ENCODE measurements at places on chromosomes 6 and 20.

GRCh38 chr6:157759028-157759427 lies 64.0 kb upstream of the SNX9 start:
- DNase-seq = no peak

DNA sequence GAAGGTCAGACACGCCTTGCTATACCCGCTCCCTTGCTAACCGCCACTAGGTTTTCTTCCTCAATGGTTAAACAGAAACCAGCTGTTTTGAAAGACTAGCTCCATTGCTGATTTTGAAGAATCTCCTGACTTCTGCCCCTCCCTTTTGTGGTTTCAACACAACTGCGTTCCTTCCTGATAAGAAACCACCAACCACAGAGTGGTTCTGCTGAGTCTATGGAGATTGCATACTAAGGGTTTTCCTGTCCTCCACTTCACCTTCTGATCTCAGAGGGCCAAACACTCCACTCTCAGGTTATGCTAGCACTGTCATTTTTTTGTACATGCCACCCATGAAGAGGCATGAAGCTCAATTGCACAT lies 207.9 kb downstream of the MYLK4 start:
- peak; percentile 85 for DNase-seq

GRCh38 chr6:110400208-110400607 lies 15.2 kb downstream of the DDO start:
- no peak for DNase-seq

DNA sequence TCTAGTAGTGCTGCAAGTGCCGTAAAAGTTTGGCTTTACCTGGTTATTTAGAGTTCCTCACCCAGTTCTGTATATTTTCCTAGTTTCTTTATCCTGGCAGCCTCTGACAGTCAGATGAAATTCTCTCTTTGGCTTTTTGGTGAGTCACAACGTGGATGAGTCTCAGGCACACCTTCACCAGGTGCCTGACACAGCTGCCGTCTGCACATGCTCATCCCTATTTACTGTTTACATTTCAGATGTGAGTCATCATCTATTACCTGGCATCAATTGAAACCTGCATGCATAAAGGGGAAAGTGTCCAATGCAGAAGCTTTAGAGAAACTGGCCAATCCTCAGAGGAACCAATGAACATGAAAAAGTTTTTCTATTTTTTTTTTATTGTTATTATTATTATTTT lies 33.3 kb upstream of the ADGRF4 start:
- DNase-seq = no peak

GRCh38 chr6:3230900-3231246 lies 3.4 kb upstream of the TUBB2B start:
- DNase-seq = no peak

DNA sequence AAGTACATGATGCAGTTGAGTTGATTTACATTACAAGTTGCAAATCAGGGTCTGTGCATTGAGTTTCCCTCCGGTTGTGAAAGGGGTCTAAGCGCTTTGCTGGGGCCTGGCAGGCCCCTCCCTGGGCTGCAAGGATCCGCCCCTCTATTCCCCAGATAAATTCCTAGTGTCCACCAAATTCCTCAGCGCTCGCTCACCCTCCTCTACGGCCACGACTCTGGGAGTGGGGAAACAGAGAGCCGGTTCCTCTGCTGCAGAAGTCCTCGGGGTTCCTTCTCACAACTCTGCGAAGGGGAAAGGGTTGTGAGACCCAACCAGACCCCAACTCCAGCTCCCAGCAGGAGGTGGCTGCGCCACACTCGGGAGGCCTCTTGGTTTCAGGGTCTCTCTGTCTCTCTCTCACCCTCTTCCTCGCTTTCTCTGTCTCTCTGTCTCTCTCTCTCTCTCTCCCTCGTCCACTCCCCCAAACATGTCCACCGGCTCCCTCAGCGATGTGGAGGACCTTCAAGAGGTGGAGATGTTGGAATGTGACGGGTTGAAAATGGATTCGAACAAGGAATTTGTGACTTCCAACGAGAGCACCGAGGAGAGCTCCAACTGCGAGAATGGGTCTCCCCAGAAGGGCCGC lies at the start of gene TCF21:
TSS of gene TCF21 (plus strand) at position 185 of the 628 bp plus-strand sequence. CDS start at position 470, 285 bp downstream.
- no peak for DNase-seq

DNA sequence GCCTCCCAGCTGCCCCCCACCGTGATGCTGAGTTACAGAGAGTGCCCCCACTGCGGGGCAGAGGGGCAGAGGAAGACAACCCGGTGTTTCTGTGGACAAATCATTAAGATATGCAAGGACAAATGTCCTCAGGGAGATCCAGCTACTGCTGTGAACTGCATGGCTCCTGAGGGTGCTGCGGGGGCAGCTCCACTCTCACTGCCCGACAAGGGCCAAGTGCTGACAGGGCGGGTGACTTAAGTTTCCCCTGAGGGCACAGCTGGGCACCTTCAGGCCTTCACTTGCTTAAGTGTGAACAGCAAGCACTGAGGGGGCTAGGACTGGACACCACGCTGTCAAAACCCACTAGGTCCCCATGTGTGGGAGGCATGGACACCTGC lies 26.2 kb upstream of the TCFL5 start:
- no peak for DNase-seq

DNA sequence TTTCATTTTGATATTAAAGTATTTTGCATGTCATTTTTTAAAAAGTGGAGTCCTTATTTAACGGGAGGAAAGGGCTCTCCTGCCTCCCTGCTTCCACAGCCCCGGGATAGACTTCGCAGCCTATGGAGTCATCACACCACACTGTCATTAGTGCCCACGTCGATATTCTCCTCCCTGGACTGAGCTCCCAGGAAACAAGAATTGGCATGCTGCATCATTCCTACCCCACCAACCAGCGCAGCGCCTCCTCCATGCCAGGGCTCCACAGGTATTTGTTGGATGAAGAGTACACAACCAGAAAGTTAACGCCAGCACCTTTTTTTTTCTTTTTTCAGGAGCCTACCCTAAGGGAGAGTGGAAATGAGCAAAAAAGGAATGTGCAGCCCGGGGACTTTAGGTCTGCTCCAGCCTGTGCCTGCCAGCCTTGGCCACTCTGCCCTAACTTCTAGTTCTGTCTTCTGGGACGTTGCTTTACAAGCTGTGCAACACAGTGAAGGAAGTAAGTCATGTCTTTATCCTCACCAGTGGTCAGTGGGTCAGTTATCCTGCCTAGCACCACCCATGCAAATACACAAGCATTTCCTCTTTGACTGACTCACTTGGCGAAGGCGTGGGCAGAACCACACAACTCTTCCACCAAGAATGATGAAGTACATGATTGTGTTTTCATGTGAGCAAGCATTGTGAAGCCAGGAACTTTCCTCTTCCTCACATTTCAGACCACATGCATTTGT lies 180.7 kb upstream of the UST start:
- DNase-seq = peak; percentile 28

DNA sequence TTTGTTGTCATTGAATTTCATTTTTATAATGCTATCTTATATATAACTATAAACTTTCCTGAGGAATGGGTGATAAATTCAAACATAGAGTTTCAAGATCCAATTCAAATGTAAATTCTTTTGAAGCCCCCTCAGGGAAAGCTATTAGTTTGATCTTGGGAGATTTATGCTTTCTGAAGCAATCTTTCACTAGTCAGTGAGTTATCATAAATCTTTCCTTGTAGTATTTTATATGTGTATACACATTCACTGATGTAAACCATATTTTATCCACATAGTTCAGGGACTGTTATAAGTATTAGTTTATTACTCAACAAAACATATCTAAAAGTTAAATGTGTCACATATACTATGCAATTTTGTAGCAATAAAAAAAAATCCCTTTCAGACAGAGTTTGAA lies 2.9 kb upstream of the EPM2A start:
- DNase-seq = no peak

- no peak for DNase-seq
Observed at GRCh38 chr6:96570053-96570452, 7.1 kb downstream of the FHL5 start.

- no peak for DNase-seq
Observed at GRCh38 chr6:40977085-40977484, 61.9 kb downstream of the UNC5CL start.

GRCh38 chr6:134589512-134589911 lies 271.6 kb upstream of the SGK1 start:
- no peak for DNase-seq

DNA sequence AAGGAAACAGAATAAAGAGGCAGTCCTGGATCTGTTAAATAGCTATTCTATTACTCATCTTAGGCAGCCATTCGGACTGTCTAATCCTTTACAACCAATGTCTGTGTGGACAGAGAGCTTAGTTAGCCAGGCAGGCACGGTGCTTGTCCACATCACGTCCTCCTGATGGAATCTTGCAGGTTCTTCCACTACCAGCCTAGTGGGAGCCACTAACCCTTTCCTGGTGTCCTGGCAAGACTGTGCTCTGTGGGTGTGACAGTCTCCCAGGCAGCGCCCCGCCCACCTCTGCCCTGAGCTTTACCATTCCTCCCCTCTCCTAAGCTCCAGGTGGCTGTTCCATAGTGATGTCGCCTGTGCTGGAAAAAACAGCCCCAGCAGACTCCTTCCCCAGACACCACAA lies 78.3 kb upstream of the CLDN20 start:
- peak; percentile 29 for DNase-seq

DNA sequence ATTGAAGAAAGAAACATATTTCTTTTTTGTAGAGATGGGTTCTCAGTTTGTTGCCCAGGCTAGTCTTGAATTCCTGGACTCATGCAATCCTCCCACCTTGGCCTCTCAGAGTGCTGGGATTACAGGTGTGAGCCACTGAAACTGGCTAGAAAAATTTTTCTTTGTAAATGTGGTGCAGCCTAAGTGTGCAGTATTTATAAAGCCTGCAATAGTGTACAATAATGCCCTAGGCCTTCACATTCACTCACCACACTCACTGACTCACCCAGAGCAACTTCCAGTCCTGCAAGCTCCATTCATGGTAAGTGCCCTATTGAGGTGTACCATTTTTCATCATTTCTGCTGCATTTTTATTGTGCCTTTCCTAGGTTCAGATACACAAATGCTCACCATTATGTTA lies 31.4 kb downstream of the NHSL1 start:
- DNase-seq = no peak

DNA sequence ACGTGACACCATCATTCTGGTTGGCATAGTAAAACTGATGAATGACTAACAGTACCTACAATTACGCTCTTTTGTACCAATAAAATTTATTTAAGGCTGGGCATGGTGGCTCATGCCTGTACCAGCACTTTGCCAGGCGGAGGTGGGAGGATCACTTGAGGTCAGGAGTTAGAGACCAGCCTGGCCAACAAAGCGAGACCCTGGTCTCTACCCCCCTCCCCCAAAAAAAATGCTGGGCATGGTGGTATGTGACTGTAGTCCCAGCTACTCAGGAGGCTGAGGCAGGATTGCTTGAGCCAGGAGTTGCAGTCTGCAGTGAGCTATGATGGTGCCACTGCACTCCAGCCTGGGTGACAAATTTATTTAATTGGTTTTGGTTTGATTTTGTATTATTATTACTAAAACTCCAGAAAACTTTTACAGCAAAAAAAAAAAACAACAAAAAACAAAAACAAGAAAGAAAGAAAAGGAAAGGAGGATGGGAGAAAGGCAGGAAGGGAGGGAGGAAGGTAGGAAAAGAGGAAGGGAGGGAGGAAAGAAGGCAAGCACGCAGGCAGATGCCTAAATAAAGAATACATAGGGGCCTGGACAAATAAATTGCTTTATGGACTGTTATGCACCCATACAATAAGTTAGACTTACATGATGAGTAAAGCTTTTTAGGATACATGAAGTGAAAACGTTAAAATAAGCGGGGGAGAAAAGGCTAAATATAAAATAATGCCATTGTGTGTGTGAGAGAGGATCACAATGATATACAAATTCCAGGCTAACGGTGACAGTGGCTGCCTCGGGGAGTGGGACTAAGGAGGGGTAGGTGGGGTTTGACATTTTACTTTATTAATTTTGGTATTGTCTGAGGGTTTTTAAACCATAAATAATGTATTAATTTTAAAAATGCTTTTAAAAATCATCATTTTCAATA lies 682 bp upstream of the ZSCAN9 start:
- DNase-seq = no peak

DNA sequence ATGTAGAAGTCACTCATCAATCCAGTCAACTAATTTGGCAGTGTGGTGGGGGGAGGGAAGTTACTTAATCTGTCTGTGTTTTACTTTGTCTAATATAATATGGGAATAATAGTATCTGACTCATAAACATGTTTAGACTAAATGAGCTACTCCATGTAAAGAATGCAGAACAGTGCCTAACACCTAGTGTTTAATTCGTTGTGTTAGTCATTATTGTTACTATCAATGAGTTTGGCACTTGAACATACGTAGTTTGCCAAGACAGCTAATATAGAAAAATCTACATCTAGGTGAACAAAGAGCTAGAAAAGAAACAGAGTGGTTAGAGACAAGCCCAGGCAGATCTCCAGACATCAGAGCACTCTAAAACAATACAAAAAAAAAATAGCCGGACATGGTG lies 49.1 kb downstream of the IRAK1BP1 start:
- DNase-seq = no peak

DNA sequence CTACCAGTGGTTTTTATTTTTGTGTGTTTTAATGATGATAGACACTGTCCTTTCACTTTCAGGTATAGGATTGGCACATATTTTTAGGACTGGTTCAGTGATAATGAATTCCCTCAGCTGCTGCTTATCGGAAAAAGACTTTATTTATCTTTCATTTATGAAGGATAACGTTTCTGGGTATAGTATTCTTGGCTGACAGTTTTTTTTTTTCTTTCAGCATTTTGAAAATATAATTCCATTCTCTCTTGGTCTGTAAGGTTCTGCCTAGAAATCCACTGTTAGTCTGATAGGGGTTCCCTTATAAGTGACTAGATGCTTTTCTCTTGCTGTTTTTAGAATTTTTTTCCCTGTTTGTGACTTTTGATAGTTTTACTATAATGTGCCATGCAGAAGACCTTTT lies 313.1 kb downstream of the TENT5A start:
- DNase-seq = no peak

- DNase-seq = no peak
Observed at GRCh38 chr20:47352332-47353238, 3.9 kb downstream of the ZMYND8 start.

DNA sequence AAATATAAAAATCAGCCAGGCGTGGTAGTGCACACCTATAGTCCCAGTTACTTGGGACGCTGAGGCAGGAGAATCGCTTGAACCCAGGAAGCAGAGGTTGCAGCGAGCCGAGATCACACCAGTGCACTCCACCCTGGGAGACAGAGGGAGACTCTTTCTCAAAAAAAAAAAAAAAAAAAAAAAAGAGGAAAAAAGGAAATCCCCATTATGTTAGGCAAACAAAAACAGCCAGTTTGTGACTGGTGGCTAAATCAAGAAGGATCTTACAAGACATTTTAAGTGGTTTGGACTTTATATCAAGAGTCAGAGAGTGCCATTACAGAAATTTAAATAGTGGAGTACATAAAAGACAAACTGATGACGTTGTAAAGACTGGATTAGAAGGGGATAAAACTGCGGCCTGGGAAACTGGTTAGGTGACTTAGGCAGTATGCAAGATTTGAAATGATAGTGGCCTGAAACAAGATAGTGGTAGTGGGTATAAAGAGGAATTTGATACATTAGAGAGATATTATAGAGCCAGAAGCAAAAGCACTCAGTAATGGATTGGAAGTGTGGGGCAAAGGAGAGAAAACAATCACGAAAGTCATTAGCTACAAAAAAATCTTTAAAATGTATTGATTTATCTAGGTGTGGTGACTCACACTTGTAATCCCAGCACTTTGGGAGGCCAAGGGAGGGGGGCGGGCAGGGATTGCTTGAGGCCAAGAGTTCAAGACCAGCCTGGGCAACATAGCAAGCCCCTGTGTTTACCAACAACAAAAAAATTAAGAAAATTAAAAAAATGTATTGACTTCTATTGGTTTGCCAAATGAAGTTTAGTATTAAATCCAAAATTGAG lies 1.7 kb upstream of the MYO6 start:
- no peak for DNase-seq

Measured in T-helper 2 cell treated with Interferon-gamma antibody and Interleukin-4, amounts not matched to agents 5 μg/mL and 100 μg/mL, for 36 hours (primary cell).